Stromal cell of bone marrow (primary cell): ENCODE measurements at places on chromosomes 2 and 18.
A peak's percentile ranks its signal among the peaks of the same experiment; 100 is the strongest.

DNA sequence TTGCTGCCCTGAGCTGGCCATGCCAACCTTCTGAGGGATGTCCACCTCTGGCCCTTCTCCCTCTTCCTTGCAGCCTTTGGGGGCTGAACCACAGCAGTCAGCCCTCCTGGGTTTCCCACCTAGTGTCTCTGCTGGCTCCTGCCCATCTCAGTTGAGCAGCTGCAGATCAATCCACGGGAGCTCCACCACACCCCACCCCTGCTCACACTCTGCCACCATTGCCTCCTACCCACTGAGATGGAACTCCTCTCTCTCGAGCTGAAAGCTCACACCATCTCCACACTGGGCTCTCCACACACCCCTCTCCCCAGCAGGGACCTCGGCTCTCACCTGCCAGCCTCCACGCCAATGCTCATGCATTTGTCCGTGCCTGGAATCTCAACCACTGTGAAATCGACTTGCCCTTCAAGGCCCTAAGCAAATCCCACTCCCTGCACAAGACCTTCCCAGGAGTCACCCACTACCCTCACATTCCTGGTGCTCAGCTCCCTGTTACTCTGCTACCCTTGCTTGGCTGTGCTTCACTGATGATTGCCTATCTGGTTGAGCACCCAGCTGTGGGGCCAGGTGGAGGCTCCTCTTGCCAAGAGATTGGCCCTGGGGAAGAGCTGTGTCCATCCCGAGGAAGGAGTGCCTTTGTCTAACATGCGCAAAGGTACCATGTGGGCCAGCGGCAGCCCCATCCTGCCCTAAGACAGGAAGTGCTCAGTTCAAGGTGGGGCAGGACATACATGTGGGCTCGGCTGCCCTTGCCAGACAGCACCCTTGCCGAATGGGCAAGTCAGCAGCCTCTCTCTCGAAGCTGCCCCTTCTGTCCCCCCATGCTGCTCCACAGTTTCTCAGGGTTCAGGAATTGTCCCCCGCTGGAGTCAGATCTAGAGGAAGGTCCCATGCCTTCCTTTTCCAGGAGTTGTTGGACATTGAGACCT lies 208.7 kb downstream of the CYP26B1 start:
- DNase-seq = no peak

GRCh38 chr2:225582355-225583116 lies 183.0 kb downstream of the NYAP2 start:
- no peak for DNase-seq

DNA sequence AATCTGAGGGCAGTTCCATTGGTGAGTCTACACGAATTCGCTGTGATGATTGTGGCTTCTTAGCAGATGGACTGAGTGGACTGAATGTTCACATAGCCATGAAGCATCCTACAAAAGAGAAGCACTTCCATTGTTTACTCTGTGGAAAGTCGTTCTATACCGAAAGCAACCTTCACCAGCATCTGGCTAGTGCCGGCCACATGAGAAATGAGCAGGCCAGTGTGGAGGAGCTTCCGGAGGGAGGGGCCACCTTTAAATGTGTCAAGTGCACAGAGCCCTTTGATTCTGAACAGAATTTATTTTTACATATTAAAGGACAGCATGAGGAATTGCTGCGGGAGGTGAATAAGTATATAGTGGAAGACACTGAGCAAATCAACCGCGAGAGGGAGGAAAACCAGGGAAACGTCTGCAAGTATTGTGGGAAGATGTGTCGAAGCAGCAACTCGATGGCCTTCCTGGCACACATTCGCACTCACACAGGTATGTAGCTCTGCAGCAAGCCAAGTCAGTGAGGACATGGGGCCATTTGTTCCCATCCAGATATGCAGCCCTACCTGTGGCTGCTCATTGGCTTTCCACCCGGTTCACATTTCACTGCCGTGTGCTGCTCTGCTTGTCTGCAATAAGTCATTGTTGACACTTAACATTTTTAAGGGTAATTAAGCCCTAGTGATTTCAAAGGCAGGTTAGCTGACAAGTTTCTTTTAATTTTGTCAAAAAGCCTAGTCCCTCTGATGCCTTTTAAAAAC lies 37.7 kb downstream of the ZNF407 start:
- no peak for DNase-seq

DNA sequence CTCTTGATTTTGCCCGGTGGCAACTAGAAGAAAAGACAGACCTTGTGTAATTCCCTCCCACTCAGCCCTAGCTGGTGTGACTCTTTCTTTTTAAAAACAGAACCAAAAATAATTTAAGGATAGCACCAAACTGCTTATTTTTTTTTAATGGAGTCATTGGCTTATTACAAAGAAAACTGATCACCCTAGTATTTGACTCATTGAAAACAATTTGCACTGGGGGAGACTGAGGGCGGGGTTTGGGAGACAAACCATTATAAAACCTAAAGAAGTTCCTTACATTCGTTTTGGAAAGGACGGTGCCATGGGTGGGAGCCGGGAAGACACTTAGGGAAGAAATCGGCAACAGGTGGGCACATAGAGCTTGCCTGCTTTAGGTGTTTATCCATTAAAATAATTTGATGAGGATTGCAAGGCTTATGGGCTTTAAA lies 2.5 kb downstream of the PAX3 start:
- no peak for DNase-seq

DNA sequence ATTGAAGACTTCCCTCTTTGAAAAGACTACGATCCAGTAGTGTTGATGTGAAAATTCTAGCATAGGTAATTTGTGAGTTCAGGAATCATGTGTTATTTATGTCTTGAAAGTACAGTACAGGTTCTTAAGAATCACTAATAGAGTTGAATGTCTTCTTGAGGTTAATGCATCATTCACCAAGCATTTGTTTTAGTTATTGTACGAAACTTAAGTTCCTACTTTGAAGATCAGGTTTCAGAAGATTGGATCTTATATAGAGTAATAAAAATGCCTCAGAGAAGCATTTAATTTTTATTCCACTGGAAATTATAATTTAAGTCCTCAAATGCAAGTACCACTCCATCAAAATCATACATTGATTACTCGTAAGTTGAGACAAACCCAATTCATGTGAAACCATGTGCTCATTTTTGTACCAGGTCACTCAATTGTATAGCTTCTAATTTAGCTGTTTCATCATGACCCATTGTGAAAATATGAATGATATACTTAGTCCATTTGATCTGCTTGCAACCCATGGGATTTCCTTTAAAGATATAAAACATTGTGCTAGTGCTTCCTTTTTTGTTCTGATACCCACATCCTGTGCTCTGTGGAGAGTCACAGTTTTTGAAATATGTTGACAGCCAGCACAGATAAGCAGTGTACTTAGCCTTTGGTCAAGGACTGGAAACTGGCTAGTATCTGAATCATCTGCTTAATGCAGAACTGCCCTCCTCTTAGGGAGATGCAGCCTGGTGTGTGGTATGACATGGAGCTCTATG lies 22.5 kb upstream of the RAB27B start:
- DNase-seq = peak; percentile 71

DNA sequence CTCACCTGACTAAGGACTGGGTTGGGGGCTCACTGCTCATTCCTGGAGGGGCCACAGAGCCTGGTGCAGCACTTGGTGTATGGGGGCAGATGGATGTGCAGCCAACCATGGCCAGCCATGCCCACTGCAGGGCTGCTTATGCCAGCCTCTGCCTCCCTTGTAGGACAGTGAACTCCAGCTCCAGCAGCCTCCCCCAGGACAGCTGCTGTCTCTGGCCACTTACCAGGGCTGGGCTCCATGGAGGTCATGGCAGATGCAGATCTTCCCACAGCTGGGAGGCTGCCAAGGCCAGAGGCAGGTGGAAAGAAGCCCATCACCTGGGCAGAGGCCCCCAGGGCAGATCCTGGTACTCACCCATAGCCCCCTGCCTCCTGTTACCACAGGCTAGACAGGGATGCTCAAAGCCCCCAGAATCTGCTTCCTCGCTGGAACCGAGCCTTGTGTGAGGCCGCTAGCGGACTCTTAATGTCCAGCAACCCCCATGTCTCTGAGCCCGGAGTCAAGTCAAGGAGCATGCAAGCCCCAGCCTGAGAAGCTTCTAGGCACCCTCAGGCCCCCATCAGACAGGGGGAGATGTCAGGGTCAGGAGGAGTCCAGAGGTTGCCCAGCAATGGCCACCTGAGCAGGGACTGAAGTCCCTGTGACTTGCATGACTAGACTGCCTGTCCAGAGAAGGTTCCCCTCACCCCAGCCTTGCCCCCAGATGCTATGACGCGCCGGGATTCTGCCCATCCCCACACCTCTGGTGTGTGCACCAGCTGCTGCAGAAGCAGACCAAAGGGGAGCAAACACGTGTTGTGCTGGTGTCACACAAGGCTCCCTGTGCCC lies 123.6 kb downstream of the TWIST2 start:
- DNase-seq = no peak

GRCh38 chr2:118834440-118834810 lies 13.0 kb downstream of the EN1 start:
- no peak for DNase-seq

GRCh38 chr18:9838144-9838877 lies 47.5 kb upstream of the TXNDC2 start:
- no peak for DNase-seq

DNA sequence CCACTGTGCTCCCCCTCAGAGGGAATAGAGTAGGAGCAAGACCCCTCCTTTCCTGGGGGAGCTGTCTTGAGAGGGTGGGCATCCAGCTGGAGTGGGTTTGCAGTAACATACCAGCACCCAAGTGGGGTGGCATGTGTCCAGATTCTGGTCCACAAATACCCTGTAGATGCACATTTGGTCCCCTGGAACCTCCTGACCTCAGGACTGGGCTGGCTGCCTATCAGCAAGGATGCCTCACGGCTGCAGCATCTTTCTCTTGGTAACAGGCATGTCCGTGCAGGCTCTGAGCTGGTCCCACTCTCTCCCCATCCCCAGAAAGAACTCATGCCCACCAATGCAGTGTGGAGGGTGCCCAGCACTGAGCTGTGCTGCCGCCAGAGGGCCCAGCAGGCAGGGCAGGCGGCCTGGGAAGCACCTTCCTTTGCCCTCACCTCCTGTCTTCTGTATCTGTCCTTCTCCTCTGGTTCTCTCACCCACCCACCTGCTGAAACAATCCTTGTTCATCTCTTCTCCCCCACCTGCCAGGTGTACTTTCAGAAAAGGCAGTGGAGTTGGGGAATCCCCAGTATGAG lies 47.4 kb downstream of the ITGB1BP1 start:
- no peak for DNase-seq
